Right renal pelvis (tissue), 4 donors: ENCODE measurements at places on chromosomes 4 and X. TPM values are rescaled to one million over a fixed set of nuclear protein-coding genes. Genes with fewer than 3 reads are reported as not detected.

DNA sequence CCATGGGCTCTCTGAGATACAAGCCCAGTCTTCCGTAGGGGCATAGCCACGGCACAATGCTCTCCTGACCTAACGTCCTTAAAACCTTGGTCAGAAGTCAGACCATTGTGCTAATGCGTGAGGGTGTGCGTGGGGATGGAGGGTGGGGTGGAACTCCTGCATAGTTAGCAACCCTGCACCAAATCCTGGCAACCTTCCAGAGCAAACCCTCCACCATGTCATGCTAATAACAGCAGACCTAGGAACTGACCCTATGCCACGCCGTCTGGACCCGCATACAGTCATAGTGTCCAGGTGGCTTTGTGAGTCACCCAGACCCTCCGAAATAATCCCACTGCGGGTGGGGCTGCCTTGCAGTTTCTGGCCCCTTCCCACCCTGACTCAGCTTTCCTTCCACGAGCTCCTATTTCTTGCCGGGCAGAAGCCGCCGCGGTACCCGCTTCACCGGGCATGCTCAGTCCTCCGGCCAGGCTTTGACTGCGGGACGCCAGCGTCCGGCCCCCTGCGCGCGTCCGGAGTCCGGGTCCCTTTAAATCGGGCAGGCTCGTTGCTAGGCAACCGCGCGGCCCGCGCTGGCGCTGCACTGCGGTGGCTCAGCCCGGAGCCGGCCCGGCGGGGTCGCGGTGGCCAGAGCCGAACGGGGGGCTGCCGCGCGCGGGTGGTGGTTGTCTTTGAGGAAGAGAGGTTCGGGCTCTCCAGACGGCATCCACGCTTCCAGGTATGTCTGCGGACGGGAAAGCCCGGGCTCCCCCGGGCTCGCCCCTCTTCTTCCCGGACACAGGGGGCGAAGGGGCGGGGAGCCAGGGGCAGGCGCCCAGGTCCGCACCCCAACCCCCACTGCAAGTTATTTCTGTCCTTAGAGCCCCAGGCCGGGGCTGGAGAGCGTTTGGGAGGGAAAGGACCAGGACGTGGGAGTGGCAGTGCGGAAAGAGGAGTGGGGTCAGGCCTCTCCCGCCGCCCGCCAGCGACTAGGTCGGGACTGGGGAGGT lies at the start of gene CCDC160:
CCDC160 (plus strand) TSS at position 557 of the 989 bp plus-strand sequence. CDS start 7,619 bp downstream, outside the sequence.
- peak; percentile 37 for DNase-seq

- no peak for DNase-seq
These were observed 155.9 kb downstream of the EVC2 start for GRCh38 chr4:5552451-5552850.

The TDO2 gene
- 1.5 TPM for polyA plus RNA-seq

The MCF2 gene
- 1.2 TPM for polyA plus RNA-seq

- no peak for DNase-seq
These were observed 561 bp downstream of the IRAK1 start for GRCh38 chrX:154019061-154019621.

DNA sequence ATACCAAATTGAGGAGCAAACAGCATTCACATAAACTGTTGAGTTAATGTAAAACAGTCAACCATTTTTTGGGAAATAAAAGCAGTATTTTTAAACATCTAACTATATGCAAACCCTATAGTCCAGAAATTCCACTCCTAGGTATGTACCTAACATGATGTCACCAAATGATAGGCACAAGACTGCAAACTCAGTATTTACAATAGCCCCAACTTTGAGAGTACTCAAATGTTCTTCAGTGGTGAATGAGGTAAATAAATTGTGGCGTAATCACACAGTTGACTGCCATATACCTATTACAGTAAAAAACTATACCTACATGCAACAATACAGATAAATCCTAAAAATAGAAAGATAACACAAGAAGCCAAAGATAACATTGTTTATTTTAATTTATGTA lies 1243.8 kb upstream of the ADGRL3 start:
- DNase-seq = no peak
